ENCODE measurements at places on chromosomes 13 and 19.

DNA sequence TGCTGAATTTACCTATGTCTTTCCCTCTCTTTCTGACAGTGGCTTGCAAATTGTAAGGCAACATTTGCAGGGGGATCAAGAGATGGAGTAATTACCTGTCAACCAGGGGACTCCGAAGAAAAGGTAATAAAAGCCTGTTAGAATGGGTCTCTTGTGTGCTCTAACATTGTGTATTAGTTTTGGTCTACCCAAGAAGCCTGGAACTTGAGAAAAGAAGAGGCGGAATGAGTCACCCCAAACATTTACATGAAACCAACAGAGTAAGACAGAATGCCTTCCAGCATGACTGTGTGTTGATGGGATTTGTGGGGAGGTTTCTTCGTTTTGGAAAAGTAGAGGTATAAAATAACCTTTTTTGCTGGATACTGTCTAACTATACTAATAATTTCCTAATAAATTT is 36.7 kb downstream of the ZAR1L start:
- no peak for DNase-seq

DNA sequence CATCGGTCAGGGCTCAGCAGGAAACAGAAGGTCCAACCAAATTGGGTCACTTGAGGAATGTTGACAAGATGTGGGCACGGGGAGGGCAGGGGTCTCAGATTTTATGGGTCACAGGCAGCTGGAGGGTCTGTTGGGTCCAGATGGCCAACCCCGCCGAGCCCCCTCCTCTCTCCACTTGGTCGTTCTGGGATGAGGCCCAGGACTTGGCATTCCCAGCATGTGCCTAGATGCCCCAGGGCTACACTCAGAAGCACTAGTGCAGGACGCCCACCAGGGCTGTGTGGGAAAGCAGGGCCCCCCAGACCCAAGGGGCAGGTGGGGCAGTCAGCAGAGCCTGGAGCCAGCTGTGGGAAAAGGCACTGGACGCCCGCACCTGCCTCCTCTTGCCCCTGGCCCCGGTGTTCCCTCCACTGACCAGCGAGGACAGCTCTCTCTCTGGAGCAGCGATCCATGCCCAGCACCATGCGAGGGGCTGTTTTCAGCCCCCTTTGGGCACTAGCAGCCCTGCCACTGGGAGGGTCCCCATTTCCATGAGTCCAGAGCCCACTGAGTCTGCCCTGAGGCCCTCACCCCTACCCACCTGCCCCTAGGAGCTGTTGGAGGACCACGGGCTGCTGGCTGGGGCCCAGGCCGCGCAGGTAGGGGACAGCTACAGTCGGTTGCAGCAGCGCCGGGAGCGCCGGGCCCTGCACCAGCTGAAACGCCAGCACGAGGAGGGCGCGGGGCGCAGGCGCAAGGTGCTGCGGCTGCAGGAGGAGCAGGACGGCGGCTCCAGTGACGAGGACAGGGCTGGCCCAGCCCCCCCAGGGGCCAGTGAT is 26.0 kb downstream of the DHX34 start:
- DNase-seq: no peak

DNA sequence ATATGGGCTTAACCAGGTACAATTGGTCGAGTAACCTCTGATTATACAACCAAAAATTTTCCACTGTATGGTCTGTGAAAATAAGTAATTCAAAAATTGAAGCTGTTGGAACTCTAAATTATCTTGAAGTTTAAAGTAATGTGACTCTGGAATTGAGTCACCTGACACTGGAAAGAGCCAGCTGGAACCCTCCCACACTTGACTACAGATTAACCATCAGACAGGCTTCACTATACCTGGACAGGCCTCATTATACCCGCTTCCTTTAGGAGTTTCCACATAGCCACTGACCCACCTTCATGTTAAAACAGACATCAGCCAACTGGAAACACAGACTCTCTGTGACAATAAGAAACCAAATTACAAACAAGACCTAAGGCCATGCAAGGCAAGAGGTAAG is 1.3 kb downstream of the ZNF433 start:
- DNase-seq: no peak

DNA sequence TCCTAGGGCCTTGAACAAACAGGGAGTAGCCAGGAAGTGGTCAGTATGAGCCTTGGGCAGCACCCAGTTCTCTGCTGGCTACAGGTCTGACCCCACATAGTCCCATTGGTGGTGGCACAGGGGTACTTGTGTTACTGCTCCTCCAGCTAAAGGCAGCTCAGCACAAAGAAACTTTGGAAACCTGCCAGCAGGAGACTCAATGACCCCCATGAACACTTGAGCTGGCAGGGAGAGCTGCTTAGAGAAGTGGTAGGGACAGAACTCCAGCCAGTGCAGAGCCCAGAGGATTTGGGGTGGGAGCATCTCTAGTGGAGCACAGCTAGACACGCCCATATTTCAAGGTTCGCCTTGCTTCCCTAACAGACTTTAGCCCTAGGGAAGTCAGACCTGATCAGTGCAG is 10.4 kb upstream of the ZNF586 start:
- DNase-seq: no peak

GRCh38 chr13:50459046-50459445 is 384.4 kb downstream of the DLEU7 start:
- no peak for DNase-seq

DNA sequence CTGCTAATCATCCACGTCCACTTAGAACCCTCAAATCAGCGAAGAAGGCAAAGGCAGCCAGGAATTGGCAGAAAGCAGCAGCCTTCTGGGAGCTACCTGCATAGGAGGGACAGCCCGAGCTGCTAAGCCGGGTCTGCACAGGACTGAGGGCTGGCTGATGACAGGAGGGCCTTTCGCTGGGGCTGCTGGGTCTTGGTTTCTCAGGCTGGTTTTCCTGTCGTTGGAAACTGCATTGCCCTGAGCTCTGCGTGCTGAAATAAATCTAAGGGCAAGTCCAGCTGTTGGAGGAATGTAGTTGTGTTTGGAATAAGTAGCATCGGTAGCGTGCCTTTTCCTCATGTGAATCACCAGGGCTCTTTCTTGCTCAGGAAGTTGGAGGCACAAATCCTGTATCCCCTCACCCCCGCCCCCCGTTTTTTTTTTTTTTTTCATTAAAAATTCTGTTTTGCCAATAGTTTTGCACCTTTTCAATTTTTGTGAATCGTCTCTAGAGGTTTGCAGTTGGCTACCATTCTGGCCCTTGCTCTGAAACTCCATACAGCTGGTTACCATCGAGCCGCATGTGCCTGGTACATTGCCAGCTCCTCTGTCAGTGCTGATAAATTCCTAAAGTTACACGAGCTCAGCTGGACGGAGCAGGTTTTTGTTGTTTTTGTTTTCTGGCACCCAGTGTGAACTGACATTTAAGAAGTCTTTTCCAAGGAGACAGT is 193.9 kb upstream of the RNF113B start:
- DNase-seq: no peak

- no peak for DNase-seq
Observed at GRCh38 chr19:15894359-15894758, 3.5 kb downstream of the CYP4F2 start.

GRCh38 chr13:49731766-49732165 is 40.5 kb upstream of the EBPL start:
- no peak for DNase-seq

GRCh38 chr13:38415233-38415632 is 65.6 kb downstream of the UFM1 start:
- DNase-seq: no peak

DNA sequence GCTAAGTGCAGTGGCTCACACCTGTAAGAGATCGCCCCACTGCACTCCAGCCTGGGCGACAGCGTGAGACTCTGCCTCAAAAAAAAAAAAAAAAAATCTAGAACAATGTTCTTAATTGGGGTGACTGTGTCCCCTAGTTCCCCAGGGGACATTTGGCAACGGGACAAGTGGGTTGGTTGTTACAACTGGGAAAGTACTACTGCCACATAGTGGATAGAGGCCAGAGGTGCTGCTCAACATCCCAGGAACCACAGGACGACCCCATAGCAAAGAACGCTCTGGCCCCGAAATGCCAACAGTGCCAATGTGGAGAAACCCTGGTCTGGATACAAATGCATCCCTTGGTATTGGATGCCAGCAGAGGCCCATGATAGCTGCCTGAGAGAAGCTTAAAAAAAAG is 11.8 kb downstream of the NLRP12 start:
- no peak for DNase-seq

GRCh38 chr13:41554180-41554579 is 96.8 kb downstream of the RGCC start:
- DNase-seq: no peak

- no peak for DNase-seq
Observed at GRCh38 chr19:13100031-13100588, 2.5 kb downstream of the LYL1 start.

DNA sequence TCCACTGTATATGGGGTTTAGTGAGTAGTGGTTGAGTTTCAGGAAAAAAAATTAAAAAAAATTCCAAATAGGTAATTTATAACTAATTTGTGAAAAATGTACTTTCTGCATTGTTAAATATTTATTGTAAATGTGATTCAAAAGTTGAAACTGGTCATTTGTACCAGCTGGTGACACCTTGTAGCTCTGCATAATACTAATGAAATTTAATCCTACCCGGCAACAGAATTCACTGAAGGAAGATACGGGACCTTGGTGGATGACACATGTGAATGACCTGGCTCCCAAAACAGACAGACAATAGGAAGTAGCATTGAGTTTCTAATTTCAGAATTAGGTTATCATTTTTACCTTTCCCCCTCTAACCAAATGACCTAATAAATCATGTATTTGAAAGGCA is 73.8 kb downstream of the SLITRK6 start:
- DNase-seq: no peak

GRCh38 chr13:38637576-38637975 is 49.3 kb upstream of the FREM2 start:
- DNase-seq: no peak

DNA sequence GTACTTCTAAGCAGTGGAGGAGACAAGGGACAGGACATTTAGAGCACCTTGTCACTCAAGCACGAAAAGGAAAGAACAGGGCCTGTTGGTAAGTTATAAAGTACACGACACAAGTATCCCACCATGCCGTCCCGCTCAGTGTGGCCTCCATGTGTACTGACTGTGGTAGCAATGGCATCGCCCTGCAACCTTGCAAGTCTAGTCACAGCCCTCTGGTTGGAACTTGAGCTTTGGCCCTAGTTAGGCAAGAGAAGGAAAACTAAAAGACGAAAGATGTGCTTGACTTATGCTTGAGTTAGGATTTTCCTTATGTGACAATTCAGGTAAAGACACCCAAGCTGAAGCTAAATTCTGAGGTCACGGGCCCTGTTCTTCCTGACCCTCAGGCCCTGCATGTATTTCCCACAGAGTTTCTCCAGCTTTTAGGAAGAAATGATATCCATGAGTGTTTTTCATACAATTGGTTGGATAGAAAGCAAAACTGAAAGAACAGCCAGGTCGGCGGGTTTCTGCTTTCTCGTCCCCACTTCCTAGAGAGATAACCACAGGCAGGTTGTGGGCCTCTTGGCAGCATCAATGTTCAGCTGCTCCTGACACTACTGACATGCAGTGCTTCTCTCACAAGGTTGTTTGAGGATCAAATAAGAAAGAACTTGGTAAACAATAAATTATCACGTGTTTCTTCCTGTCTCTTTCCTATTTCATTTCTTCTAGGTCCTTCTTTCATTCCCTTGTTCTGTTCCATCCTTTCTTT is 216.2 kb downstream of the IRS2 start:
- DNase-seq: no peak

DNA sequence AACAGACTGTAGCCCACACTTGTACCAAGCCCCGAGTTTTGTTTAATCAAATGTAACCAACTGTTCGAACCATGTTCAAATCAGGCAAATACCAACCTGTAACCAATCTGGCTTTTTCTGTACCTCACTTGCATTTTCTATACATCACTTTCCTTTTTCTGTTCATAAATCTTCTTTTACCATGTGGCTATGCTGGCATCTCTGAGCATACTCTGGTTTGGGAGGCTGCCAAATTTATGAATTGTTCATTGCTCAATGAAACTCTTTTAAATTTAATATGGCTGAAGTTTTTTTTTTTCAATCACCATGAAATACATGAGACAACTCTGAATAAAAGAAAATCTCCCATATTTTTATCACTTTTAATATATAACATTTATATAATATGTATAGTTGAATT is 256.1 kb downstream of the SLITRK6 start:
- no peak for DNase-seq

- no peak for DNase-seq
Observed at GRCh38 chr13:34420702-34421346, 521.2 kb upstream of the NBEA start.

GRCh38 chr13:48790966-48791365 is 137.2 kb downstream of the CYSLTR2 start:
- no peak for DNase-seq

DNA sequence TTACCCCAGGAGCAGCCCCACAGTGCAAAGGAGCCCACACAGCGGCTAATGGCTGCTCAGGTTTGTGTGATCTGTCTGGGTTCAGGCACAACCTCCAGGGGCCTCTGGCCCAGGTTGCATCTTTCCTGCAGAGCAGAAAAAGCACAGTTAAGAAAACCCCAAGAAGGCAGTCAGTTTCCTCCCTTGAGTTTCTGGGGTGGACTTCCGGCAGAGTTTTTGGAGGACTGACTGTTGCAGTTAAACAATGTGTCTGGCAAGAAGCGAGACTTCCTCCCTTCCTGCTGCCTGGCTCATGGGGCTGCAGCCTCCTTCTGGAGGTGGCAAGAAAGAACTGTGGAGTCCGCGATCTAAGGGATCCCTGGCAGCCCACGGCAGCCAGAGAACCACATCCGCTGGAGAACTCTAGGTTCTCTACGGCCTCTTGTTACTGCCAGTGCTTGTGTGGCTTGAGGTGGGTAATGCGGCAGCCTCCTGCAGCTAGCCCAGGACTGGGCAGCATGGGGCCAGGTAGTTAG is 114.4 kb downstream of the ZDHHC20 start:
- no peak for DNase-seq

- no peak for DNase-seq
Observed at GRCh38 chr13:73687929-73688328, 446.3 kb downstream of the KLF12 start.

DNA sequence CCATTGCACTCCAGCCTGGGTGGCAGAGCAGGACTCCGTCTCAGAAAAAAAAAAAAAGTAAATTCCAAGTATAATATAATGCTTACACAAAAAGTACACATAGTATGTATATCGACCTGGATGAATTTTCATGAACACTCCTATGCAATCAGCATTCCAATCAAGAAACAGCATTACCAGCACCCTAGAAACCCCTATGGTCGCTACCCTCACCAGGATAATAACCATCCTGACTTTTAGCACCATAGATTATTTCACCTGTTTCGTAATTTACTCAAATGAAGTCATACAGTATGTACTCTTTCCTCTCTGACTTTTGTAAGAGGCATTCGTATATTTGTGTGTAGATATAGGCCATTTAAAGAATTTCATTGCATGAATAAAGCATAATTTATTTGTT is 47.6 kb downstream of the PCDH8 start:
- DNase-seq: no peak

DNA sequence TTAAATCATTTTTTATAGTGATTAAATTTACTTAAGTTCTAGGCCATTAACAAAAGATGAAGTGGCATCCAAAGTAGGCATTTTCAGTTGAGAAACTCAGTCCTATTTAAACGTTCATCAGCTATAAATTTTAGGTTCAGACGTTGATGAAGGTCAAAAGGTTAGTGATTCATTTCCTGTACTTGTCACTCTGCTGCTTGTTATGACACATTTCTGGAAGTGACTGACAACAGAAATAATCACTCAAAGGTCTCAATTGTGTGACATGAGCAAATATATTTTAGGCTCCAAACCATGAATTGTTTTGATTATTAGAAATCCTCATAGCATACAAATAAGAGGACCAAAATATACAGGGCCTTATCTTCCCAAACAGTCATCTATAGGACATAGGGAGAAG is 10.3 kb upstream of the EDNRB start:
- no peak for DNase-seq
